Muscle of arm (tissue), 14 donors: ENCODE measurements at places on chromosomes 7 and 10. TPM values are rescaled to one million over a fixed set of nuclear protein-coding genes. Genes with fewer than 3 reads are reported as not detected.

Gene HIPK2
- 10.6 TPM for polyA plus RNA-seq

Gene CYP3A5
- polyA plus RNA-seq: 1.5 TPM

Gene FBXL13
- not detected for polyA plus RNA-seq

Gene RASSF4
- polyA plus RNA-seq: 68.5 TPM

Gene TRUB1
- 15.1 TPM for polyA plus RNA-seq

Gene BCAP29
- not detected for polyA plus RNA-seq

Gene STK31
- polyA plus RNA-seq: 1.4 TPM
